Stimulated activated memory B cell treated with anti-CD40 and anti-IgM and Interleukin-4, amounts not matched to agents 10 μg/mL and 1 μg/mL and 100 μg/mL, for 72 hours (primary cell): ENCODE measurements at places on chromosomes 5 and 9.
A peak's percentile ranks its signal among the peaks of the same experiment; 100 is the strongest.

DNA sequence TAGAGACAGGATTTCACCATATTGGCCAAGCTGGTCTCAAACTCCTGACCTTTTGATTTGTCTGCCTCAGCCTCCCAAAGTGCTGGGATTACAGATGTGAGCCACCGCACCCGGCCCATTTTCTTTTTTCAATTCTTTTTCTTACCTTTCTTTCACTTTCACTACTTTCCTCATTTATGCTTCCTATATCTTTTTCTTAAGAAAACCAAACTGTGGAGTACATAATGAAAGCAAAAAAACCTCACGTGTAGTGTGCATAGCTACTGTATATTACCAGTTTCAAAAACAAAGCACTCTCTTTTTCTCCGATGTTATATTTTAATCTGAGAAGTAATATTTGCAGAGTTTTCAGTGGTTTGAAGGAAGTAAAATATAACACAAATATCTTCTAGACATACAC is 8.0 kb upstream of the CAST start:
- peaks cover 23% of the 10 kb centered on the region for H3K4me1 ChIP-seq
- H3K27me3 ChIP-seq: peaks cover 27% of the 10 kb centered on the region
- no peaks in the 10 kb centered on the region for H3K36me3 ChIP-seq
- no peak for ATAC-seq

DNA sequence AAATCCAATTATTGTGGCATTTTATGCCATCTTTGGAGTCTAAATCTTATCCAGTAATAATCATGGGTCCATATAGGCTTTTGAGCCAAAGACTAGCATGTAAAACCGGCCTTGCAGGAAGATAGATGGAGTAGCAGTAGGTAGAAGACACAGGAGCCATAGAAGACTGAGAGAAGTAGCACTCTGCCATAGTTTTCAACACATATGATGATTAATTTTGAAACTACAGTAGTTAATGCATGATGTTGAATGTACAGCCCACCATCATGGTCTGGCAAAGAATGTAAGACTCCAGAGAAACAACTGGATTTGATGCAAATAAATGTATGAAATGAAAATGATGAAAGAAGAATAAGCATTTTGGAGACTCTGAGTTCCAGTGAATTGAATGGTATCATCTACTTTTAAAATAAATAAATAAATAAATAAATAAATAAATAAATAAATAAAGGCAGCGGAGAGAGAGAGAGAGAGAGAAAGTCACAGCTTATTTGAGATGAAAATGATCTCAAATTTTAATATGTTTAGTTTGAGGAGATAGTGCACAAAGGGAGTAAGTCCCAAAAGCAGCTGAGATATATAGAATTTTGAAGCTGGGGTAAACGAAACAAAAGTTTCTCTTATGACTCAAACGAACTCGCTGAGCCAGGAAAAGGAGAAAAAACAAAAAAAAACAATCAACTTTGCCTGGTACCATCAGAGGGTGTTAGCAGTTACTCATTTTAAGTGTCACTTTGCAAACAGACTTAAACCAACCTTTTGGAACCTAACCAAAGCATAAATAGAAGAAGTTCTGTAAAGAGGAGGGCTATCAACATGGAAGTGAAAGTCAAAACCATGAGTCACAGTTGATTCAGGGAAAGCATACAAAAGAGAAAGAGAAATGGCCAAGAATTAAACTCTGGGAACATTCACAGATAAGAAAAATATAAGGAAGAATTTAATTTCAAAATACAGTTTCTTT is 388.7 kb downstream of the CETN3 start:
- ATAC-seq: peak; percentile 76
- H3K4me3 ChIP-seq: no peak overlapping the region
- H3K27me3 ChIP-seq: peaks cover 9% of the 10 kb centered on the region
- no peak overlapping the region for H3K27ac ChIP-seq
- H3K4me1 ChIP-seq: peaks cover 16% of the 10 kb centered on the region

DNA sequence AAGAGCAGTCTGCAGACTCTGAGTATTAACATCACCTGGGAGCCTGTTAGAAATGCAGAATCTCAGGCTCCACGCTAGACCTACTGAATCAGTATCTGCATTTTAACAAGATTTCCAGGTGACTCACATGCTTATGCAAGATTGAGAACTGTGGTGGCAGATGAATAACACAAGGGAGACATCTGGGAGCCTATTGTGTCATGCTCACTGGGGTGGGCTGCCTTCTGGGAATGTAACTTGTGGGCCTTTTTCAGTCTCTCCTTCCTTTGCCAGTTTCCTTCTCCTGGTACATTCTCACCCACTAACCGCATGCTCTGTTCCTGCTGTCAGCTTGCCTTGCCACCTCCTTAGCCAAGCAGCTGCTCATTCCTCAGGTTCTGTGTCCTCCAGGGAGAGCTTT is 176.6 kb upstream of the C9orf72 start:
- H3K4me1 ChIP-seq: no peaks in the 10 kb centered on the region
- ATAC-seq: no peak
- no peak overlapping the region for H3K27ac ChIP-seq
- no peaks in the 10 kb centered on the region for H3K27me3 ChIP-seq
- no peaks in the 10 kb centered on the region for H3K36me3 ChIP-seq

DNA sequence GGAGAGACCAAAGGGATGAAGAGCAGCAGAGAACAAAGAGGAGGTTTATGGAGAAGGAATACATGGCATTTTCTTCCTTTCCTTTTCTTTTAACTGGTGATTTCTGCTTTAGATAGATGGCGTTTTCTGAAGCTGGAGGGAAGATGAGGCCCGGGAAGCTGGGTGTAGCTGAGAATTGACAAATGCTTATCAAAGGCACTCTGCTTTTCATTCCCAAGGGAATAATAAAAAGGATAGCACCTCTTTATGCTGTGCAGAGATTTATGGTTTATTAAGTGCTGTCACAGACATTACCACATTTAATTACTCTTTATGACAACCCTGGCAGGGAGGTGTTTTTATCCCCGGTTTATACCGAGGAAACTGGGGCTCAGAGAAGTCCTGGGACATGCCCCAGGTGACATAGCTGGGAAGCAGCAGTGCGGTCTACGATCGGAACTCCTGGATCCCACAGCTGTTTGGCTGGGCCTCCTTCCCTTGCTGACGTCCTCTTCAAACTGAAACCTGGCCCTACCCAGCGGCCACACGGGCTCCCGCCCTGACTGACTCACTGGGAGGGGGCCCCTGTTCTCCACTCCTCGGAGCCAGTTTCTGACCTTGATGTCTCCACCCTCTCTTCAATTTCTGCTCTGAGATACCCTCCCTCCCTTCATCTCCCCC is 8.2 kb upstream of the EPB41L4B start:
- ATAC-seq: no peak
- no peak overlapping the region for H3K4me3 ChIP-seq
- no peak overlapping the region for H3K27ac ChIP-seq
- H3K27me3 ChIP-seq: peaks cover 61% of the 10 kb centered on the region

DNA sequence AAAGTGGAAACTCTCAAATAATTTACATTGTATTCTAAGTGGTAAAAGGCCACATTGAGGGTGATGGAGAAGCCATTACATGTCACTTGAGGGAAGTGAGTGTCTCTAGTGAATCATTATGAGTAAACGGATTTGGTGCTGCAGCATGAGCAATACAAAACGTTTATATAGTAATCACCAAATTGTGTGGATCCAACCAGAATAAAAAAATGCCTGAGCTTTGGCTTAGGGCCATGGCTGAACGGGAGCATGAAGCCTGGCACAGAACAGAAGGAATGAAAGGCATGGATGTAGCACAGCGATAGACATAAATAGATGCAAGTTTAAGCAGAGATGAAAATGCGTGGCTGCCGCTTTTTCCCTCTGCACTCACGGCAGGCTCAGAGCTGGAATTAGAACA is 58.3 kb downstream of the PTTG1 start:
- peak overlapping the region; percentile 17 for H3K27ac ChIP-seq
- H3K4me3 ChIP-seq: no peak overlapping the region
- ATAC-seq: no peak
